Stimulated activated naive CD4-positive, alpha-beta T cell treated with Interleukin-2 at 50 U/mL for 16 hours (primary cell): ENCODE measurements at places on chromosomes 7 and 10.

- no peak for DNase-seq
Measured at GRCh38 chr7:47267346-47267745, 314.6 kb downstream of the TNS3 start.

DNA sequence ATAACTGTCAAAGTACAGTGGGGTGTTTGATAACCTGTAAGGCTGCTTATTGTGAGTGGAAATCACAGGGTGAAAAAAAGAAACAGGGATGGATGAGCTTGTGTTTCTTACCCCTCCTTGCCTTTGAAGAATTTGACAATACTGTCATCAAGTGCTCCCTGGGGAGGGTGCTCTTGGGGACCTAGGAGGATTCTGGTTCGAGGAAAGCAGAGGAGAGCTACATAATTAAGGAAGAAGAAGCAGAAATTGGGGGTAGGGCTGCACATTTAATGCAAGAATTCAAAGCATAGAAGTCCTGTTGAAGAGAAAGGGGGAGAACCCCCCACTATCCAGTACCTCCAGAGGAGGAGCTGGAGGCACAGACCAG lies 208.1 kb upstream of the PHYHIPL start:
- no peak for DNase-seq

DNA sequence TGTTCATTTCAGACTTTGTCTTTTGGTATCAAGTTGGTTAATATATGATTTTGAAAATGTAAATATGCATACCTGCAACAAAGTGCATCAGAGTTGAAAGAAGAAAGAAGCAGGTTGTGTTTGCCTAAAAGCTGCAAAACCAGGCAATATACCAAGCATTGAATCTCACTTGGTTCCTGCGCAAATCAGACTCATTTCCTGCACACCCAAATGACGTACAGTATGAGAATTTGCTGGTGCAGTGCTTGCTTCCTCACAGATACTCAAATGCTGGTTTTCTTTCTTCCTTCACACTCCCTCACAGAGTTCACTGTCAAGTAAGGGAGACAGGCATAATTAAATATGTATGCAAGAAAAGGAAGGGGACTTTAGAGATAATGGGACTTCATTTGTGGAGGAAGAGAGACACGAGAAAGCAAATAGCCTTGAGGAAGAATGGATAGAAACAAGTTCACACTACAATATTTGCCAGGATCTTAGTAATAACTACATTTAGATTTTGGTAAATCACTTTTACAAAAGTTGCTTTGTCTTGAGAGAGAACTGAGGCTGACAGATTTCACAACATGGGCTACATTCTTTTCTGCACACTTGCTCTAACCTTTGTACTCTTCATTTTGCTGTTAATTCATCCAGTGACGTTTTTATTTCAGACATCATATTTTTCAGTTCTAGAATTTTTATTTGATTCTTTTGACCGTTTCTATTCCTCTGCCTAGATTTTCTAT lies 56.9 kb upstream of the AOAH start:
- DNase-seq: no peak

DNA sequence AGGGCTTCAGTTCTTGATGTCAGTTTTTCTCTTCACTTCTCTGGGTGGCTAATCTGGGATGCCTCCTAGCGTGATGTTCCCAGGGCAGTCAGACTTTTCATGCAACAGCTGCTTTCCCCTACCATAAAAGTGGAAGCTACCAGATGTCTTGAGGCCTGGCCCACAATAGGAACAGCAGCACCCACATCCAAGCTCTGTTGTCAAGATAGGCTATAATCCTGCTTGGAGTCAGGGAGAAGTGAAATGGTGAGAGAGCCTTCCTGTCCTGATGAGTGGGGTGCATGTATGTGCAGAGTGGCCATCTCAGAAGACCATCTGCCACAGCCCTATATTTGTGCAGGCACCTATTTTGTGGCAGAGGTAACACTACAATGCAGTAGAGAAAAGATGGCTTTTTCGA lies 108.0 kb downstream of the HTR5A start:
- DNase-seq: no peak

GRCh38 chr7:91636129-91636724 lies 244.3 kb downstream of the MTERF1 start:
- DNase-seq: no peak

GRCh38 chr10:94293354-94293753 lies 69.4 kb downstream of the NOC3L start:
- no peak for DNase-seq

- DNase-seq: no peak
Measured at GRCh38 chr10:58993480-58994221, 182.8 kb upstream of the PHYHIPL start.

DNA sequence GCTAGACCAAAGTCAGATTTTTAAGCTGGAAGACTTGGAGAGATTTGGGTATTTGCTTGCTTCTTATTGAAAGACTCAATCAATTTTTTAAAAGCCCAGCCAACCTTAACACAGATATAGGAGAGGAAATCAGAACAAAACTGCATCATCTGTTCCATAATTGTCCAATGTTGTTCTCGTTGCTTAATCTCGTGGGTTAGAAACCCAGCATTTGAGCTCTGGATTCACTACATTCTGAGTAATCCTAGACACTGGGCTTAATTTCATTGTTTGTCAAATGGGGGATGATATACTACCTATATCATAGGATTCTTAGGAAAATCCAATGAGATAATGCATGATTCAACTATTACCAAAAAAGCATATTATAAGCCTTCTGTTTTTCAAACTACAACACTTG lies 48.9 kb downstream of the CALD1 start:
- no peak for DNase-seq

- no peak for DNase-seq
Measured at GRCh38 chr10:113411456-113411855, 141.4 kb upstream of the HABP2 start.

- no peak for DNase-seq
Measured at GRCh38 chr10:125120053-125120710, 40.2 kb downstream of the CTBP2 start.

DNA sequence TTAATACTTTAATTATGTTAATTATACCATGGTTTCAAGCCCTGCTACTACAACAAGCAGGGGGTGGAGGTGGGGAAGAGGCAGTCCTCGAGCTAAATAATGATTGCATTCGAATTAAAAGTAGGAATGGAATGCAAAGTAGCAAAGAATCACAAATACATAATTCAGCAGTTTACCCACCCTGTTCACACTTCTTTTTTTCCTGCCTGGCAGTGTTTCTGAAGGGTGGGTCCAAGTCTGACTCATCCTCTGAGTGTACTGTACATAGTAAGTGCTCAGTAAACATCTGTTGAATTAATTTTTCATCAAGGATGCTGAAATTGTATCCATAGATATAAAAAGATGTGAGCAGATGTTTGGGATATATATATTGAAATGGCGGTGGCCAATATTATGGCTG lies 778.8 kb downstream of the LRMDA start:
- no peak for DNase-seq
